Muscle of arm (tissue), 14 donors: ENCODE measurements at places on chromosomes 6 and 20. TPM values are rescaled to one million over a fixed set of nuclear protein-coding genes. Genes with fewer than 3 reads are reported as not detected.

GRCh38 chr6:951399-952181 is 258.7 kb upstream of the EXOC2 start:
- DNase-seq = no peak

DNA sequence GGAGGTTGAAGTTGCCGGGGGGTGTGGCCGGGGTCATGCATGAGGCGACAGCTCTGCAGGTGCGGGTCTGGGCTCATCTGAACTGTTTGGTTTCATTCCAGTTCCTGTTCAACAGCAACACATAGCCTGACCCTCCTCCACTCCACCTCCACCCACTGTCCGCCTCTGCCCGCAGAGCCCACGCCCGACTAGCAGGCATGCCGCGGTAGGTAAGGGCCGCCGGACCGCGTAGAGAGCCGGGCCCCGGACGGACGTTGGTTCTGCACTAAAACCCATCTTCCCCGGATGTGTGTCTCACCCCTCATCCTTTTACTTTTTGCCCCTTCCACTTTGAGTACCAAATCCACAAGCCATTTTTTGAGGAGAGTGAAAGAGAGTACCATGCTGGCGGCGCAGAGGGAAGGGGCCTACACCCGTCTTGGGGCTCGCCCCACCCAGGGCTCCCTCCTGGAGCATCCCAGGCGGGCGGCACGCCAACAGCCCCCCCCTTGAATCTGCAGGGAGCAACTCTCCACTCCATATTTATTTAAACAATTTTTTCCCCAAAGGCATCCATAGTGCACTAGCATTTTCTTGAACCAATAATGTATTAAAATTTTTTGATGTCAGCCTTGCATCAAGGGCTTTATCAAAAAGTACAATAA is 72.5 kb downstream of the PTPN1 start:
- DNase-seq = no peak

GRCh38 chr20:38628580-38629470 is 27.2 kb downstream of the ARHGAP40 start:
- DNase-seq = no peak

GRCh38 chr6:45424451-45424861 is 46.7 kb upstream of the SUPT3H start:
- DNase-seq = no peak

The SIRPD gene
- polyA plus RNA-seq = not detected

The OR2J3 gene
- not detected for polyA plus RNA-seq

DNA sequence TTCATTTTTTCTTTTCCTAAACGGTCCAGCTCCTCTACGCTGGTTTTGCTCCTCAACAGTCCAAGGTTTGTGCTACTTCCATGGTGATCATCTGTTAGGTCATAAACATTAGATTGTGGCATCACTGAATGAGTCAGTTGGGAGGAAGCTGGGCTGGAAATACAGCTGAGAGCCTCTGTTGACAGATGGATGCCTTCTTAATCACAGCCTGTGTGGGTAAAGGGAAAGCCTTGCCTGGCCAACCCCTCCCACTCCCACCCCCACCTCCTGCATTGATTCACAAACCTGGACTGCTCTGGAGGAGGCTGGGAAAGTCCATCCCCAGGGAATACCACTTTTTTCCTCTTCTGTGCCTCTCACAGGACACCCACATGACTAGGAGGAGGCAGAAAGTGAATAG is 180.6 kb upstream of the CCN2 start:
- DNase-seq = no peak

GRCh38 chr20:17684077-17684888 is 2.2 kb upstream of the RRBP1 start:
- no peak for DNase-seq

DNA sequence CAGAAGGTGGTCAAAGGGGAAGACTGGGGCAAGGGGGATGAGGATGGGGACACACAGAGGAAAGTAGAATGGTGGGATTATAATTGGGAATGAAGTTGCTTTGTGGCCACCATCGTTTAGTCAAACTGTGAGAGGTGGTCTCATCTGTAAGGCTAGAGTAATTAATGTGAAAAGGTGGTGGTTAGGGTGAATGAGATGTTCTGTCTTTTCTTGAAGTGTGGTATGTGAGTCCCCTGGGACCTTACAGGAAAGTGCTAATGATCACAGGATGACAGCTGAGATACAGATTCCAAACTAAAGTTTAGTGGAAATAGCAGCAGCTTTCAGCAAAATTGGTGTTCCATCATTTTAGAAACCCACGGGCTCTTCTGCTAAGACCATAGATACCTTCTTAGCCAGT is 10.7 kb downstream of the ZFAND3 start:
- no peak for DNase-seq

- no peak for DNase-seq
These were observed 26.2 kb upstream of the NOL4L start for GRCh38 chr20:32611286-32611685.

The FLRT3 gene
- polyA plus RNA-seq = 10.2 TPM

The ZNF831 gene
- polyA plus RNA-seq = 0.24 TPM

DNA sequence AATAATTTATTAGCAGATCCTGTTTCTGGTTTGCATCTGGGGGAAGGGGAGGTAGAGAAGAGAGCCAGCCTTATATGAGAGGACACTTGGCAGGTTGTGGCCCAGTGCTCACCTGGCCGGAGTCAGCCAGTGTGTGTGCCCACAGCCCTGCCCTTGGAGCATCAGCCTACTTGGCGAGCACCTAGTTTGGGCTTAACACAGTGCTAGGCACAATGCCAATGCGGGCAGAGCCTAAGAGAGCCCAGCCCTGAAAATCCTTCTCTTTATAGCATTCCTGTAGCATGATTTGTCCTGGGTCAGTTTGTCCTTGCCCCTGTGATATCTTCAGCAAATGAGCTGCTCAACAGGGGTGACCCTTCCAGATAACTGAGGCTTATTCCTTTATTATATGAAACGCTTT is 73.0 kb downstream of the SLX4IP start:
- DNase-seq = no peak

The GABRR1 gene
- 1.3 TPM for polyA plus RNA-seq

The GHRH gene
- not detected for polyA plus RNA-seq

DNA sequence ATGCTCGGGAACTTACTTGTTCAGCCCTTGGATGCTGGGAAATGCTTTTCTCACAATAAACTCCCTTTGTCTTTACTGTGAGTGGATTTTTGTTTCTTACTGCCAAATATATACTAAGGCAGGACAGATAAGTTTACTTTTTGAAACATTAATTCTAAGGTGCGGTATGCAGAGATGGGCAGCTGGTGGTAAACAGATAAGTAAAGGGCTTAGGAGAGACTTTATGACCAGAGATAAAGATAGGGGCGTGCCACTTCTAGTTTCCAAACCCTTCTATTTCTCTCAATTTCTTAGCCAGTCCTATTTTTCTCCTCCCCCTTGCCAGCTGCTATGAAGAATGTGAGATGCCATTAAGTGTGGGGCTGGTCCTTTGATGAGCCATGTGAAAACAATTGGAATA is 16.3 kb downstream of the SAMD3 start:
- DNase-seq = no peak

DNA sequence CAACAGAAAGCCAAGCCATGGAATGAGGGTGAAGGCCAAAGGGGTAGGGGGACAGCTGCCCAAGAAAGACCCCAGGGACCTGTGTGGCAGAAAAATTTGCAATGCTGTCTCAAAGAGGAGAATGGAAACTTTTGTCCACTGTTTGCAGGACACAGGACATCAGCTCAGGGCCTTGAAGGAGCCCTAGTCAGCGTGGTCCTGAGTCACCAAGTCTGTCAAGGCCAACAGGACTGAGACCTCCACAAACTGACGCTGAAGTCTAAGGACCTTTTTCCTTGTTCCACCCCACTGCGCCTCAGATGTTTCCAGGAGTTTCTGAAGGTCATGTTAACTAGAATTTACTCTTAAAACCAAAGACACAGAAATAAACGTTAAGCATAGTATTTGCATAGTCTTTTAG is 31.8 kb upstream of the AVP start:
- DNase-seq = no peak

The PACRG gene
- 1.7 TPM for polyA plus RNA-seq

The HLA-DMB gene
- polyA plus RNA-seq = 3.0 TPM

GRCh38 chr6:6834356-6835222 is 246.1 kb downstream of the LY86 start:
- no peak for DNase-seq

- no peak for DNase-seq
These were observed 14.3 kb upstream of the SIRT5 start for GRCh38 chr6:13559968-13560650.
